ENCODE measurements at places on chromosomes 3 and 15.

DNA sequence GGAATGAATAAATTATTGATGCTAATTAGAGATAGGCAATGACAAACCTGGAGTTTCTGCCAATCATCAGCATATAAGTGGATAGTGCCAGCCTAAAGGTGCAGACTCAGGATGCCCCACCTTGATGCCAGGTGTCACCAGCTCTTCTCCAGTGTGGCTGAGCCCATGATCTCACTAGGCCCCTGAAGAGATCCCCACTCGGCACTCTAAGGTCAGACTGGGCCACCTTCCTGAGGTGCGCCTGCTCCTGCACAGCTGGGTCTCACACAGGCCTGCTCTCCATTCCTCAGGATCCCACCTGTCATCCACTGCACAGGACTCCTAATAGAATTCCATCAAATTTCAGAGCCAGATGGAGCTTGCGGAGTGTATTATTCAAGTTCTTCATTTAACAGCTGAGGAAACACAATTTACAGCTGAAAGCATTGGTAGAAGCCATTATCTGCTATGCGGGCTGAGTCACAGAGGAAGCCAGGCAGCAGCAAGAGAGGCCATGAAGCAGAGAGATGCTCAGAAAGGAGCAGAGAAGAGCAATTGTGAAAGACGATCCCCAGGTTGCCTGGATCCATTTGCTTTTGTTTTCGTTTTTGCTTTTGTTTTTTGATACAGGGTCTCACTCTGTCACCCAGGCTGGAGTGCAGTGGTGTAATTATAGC, 25.1 kb upstream of the FSTL1 start:
- DNase-seq = no peak

- DNase-seq = peak; percentile 43
These were observed 22.1 kb upstream of the SLC6A1 start for GRCh38 chr3:10970306-10970960.

- DNase-seq = no peak
These were observed 121.8 kb downstream of the ADAM10 start for GRCh38 chr15:58627701-58628100.

DNA sequence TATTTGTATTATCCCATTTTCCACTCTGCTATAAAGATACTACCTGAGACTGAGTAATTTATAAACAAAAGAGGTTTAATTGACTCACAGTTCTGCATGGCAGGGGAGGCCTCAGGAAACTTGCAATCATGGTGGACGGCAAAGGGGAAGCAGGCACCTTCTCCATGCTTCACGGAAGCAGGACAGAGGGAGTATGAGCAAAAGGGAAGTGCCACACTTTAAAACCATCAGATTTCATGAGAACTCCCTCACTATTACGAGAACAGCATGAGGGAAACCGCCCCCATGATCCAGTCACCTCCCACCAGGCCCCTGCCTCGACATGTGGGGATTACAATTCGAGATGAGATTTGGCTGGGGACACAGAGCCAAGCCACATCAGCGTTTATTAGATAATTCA, 172.8 kb downstream of the NR2F2 start:
- no peak for DNase-seq

DNA sequence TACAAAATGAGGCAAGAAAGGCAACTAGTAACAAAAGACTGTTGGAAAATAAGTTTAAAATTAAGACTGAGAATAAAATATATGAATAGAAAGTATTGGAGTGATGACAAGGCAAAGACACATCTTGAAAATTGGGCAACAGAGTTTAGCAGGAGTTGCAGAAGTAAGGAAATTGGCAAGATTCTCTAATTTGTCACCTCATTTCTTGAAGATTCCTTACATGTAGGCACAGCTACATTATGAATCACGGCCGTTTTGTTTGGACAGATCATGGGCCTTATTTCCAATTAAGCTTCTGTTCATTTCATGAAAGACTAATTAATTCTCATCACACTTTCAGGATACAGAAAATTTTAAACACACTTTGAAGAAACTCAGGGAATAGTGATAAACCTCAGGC, 170.1 kb downstream of the ROBO1 start:
- DNase-seq = no peak

DNA sequence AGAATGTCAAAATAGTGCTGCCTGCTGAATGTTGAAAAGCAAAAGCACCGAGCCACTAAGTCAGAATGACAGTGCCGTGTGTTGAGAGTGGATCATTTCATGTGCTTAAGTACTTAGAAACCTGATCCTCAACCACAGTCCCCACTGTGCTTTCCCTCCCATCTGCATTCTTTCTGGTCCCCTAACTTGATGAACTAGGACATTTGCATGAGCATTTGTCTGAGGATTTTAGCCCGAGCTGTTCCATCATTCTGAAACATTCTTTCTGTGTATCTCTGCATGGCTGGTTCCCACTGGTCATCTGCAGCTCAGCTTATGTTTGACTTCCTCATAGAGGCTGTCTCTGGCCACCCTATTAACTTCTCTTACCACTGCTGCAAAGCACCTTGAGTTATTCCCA, 42.0 kb downstream of the SST start:
- DNase-seq = no peak

GRCh38 chr3:127691489-127691888, 18.7 kb downstream of the ABTB1 start:
- DNase-seq = no peak

DNA sequence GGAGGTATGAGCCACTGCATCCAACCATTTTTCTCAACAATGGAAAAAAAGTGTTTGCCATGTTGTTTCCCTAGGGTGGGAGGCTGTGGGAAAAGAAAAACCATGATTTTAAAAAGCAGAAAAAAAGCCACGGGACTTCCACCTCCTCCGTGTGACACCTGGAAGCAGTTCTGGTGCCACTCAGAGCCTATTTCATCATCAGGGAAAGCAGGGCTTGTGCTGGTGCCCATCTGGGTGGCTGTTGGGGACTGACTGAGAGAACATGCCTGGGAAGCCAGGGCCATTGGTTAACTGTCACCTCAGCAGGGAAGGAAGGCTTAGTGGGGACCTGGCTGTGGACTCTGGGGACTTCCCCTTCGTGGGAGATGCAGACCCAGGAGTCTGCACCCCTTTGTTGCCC, 7.3 kb downstream of the RNU5B-1 start:
- no peak for DNase-seq

GRCh38 chr15:100049483-100049882, 292.3 kb downstream of the ADAMTS17 start:
- no peak for DNase-seq

DNA sequence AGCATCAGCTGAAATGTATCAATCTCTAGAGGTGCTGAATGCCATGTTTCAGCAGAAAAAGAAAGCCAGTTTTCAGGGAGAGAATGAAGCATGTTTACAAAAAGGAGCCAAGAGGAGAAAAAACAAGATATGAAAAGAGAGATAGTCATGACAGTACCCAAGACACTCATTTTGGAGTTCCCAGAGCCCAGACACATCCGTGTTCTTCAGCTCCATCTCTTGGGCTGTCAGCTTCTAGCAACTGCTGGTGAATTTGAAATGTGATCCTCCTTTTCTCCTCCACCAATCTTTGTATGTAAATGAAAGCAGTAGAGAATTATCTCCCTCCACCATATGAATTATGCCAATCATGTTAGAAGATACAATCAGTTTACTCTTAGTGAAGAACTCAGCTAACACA, 93.0 kb upstream of the SLC25A36 start:
- peak; percentile 36 for DNase-seq

DNA sequence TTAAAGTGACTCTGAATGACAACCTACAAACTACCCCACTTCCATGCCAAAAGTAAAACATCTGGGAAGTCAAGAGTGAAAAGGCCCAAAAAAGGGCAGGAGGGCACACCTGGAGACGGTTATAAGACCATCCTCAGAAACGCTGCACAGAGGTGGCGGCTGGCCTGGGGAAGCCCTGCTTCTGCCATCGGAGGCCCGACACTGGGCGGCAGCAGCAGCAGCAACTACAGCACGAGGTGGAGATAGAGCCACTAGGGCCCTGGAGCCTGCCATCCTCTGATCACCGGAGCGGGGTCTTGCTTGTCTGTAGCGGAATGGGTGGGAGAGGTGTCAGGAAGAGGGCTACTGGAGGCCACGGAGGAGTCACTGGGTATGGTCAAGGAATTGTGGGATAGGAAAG, 283.3 kb downstream of the ADAMTS17 start:
- DNase-seq = no peak

- DNase-seq = no peak
These were observed 41.4 kb downstream of the CD200 start for GRCh38 chr3:112374333-112374734.

DNA sequence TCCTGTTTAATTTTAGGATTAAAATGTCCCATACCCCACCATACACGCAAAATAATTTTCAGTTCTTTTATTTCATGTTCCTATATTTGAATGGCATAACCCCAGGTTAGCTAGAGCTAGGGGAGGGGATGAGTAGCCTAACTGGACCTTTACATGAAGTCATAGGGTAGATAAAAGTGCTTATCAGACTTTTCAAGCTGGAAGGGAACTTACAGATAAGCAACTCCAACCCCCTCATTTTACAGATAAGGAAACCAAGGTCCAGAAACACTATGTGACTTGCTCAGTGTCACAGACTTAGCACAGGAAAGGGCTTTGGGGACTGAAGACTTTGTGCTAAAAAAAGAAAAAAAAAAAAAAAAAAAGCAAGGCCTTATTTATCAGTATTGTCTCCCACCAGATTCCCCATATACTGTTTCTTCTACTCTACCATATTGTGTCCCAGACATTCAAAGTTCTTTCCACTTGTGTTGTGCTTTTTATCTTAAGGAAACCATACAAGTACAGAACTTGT, 10.6 kb upstream of the TNIK start:
- DNase-seq = no peak

DNA sequence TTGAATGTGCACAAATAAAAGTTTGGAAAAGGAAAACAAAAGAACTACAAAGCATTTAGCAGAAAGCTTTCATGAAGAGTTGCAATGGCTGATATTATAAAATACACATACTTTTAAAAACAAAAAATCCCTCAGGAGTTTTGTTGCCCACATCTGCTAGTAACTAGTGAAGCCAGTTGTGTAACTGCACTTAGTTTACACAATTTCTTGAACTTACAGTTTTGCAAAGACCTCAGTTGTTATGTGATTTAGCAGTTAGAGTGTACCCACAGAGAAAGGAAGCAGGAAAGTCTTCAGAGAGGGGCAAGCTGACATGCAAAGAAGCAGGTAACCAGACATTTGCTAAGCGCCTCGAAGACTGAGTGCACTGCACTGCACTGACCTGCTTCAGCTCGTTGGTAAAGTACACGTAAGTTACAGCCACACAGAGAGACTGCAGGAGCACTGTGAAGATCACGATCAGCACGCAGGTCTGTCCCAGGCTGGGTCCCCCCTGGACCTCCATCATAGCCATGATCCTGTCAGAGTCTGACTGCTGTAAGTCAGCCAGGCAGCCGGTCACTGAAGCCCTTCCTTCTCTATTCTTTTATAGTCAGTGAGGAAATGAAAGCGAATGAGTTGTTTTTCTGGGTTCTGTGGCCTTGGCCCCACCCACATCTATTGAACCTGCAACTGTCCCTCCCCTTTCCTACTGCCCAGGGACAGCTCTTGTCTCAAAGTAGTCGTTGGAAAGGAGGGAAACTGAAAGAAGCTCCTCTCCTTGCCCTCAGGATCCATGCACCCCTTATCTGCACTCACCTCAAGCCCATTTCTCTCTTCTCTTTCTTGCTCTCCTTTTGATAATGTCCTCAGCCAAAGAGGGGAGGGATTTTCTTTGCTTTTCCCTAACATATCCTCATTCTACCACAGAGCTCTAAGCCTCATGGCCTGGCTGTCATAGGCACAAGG, at the start of gene TNFSF10:
TSS of gene TNFSF10 (minus strand) at position 560 of the 948 bp plus-strand sequence. CDS start at position 514, 46 bp downstream.
- peak; percentile 71 for DNase-seq

DNA sequence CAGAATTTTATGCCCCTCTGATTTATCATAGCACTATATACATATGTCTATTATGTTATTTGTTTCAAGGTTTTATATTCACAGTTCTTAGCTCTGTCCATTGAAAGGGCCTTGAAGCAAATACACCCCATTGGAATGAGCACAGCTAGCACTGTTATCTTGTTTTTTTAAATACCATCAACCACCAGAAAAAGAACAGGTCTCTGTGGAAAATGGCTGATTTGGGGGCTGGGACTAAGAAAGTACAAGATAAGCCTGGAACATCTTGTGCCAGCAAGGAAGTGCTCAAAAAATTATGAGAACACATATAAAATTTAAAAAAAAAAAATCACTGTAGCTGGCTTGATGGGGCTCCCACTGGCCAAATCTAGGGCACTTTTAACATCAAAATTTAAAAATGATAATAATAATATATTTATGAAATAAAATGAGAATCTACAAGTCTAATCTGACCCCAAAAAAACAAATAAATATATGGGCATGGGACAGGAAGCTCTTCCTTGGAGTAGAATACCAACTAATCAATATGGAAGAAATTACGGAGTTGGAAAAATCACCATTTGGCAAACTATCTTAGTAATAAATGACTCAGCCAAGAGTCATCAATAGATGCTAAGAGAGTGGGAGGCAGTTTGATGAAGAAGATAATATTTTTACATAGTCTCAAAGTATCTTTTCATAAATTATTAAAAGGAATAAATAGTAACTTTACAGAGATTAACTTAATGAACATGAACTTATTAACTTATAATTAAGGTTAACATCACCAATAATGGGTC, 20.5 kb downstream of the IFT80 start:
- DNase-seq = no peak

- DNase-seq = no peak
These were observed 25.7 kb upstream of the PTX3 start for GRCh38 chr3:157410945-157411344.

GRCh38 chr15:66594344-66594743, 28.5 kb upstream of the LCTL start:
- DNase-seq = no peak

GRCh38 chr3:172476347-172476746, 28.1 kb upstream of the GHSR start:
- peak; percentile 16 for DNase-seq

GRCh38 chr3:169528289-169528688, 135.2 kb downstream of the MECOM start:
- DNase-seq = no peak

- no peak for DNase-seq
These were observed 74.6 kb downstream of the UBE2E2 start for GRCh38 chr3:23277688-23278087.

- no peak for DNase-seq
These were observed 598.2 kb downstream of the NAALADL2 start for GRCh38 chr3:175457301-175457700.

DNA sequence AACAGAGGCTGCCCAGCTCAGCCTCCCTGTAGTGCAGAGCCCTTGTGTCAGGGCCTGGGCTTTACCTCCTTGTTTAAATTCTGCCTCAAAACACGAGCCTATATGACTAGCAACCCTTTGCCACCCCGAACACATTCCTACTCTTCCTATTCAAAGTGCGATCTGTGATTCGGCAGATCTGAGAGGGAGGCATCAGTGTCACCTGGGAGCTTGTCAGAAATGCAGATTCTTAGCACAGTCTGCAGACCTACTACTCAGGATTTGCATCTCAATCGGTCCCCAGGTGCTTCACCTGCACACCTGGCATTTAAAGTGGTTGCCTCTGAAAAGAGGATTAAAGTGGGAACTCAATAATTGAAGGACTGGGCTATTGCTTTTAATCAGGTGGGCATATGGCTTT, 273.2 kb upstream of the TOPAZ1 start:
- DNase-seq = no peak

DNA sequence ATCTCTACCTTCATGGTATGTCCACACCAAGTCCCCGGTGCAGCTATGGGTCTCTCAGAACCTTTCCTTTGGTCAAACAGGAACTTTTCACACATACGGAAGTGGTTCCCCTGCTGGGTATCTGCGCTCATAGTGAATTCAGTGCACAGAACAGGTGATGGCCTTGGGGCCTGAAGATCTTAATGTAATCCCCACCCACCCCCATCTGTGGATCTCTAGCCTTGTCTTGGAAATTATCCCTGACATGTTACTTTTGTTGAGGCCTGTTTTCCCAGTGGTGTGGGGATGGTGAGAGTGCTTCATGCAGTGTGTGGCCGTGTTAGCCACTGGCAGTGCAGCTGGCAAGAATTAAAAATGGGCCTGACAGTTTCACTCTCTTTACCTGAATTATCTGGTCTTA, 71.9 kb upstream of the MYZAP start:
- no peak for DNase-seq
